ENCODE measurements at places on chromosomes 4 and X.

GRCh38 chr4:26088433-26088928 lies 174.5 kb downstream of the SMIM20 start:
- DNase-seq, result no peak

- DNase-seq, result no peak
These were observed 31.2 kb downstream of the PJA1 start for GRCh38 chrX:69133921-69134542.

GRCh38 chr4:185018834-185019455 lies 655 bp downstream of the HELT start:
- DNase-seq, result no peak

DNA sequence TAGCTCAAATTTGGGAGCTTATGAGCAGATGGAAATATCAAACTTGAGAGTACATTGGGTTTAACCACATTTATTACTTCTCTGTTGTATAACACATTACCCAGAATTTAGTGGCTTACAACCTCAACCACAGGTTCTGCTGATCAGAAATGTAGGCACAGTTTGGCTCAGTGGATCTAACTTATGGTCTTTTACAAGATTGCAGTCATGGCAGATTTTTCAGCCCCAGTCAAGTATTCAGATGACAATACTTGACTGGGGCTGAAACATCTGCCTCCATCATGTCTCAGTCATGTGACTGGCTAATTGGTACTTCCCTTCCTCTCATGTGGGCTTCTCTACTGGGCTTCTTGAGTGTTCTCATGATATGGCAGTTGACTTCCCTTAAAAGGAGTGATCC lies 44.0 kb upstream of the ADAD1 start:
- no peak for DNase-seq

- no peak for DNase-seq
These were observed 821 bp upstream of the TMEM128 start for GRCh38 chr4:4248885-4249203.

DNA sequence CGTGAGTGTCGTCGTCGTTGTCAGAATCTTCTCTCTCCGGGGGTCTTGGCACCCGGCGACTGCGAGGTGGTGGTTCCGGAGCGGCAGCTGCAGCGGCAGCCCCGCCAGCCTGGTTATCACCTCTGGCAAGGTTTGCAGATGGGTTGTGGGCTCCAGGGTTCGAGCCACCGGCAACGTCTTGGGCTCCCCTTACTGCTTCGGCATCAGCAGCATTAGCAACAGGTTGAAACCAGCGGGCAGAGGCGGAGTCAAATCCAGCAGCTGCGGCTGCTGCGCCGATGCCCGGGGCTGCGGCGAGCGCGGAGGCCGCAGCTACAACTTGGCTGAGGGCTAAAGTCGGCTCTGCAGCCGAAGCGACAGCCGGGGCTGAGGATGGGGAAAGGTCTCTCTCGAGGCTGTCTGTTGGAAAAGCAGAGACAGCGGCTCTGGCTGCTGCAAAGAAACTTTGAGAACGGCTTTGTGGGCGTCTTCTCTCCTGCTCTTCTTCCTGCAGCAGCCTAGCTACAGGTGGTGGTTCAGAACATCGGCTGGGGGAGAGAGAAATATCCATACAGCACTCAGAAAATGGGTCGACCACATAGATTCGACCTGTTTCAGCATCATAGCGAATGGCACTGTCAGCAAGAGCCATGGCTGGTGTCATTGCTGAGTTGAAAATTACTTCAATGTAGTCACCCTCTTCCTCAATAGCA lies 3.6 kb downstream of the IRS4 start:
- no peak for DNase-seq

DNA sequence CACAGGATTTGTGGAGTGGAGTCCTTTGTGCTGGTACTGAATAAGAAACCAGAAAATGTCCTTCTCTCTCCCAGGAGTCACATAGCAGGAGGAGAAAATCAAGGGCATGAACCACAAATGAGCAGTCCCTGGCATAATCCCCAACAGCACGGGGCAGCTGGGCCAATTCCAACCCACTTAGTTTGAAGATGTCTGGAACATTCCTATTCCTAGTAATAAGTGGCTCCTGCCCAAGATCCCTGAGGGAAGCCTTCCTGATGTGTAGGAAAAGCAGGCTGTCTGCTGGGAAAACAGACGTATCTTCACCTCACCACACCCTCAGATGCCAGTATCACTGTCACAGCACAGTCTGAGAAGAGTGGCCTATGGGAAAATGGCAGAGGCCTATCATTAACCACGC lies 182.8 kb upstream of the MAP3K15 start:
- no peak for DNase-seq
